HTR-8/SVneo (cell line): ENCODE measurements at places on chromosomes 1 and 21.

DNA sequence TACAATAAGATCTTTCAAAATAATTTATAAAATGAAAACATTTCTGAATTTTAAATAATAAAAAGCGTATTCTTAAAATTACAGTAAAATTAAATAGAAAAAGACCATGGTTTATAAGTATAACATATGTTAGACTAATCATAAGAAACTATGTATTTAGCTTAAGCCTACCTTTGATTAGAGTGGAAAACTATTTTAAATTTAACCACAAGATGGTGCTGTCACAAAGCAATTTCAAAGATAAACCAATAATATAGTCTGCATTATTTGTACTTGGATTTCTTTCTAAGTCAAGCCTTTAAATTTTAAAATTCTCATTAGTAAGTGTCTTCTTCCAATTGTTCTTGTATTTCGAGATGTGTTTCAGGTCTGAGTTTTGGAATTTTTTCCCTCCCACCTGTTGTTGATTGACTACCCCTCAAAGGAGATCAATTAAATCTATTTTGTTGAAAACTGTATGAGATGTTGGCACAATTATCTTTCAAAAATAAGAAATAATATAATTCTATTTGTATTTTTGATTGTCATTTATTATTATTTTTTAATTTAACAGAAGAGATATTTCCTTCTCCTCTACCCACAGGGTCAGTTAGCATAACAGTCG, 459.8 kb downstream of the KCNT2 start:
- peak; percentile 11 for DNase-seq

GRCh38 chr1:205421798-205422197, at the start of gene LEMD1:
TSS of gene LEMD1 (minus strand) at chr1:205422056. CDS start at chr1:205420536, 1,520 bp downstream.
- no peak for DNase-seq

DNA sequence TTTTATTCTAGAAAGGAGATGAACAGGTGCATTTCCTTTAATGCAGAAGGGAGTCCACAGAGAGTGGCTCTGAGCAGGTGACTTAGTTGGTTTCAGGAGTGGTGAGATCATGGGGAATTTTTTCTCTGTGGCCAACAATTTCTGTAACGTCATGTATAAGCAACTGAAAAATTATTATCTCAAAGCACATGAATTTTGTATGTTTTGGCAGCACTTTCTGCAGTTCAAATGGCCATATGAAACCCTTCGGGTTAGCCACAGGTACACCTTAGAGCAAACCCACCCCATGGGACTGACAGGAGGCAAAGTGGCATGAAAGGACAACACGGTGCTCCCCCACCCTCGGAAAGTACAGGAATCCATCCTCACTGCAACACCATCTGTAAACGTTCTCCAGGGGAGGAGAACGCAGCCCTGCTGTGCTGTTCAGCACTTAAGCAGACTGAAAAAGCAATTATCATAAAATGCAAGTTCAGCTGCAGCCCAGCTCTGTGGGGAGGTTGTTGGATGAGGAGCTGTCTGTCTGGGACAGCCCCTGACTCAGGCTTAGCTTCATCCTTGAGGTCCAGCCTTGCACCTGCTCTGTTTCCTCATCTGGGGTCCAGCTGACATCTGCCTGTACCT, 55.8 kb upstream of the CLDN14 start:
- DNase-seq, result no peak

GRCh38 chr21:43893536-43894205, 28.6 kb downstream of the AGPAT3 start:
- DNase-seq, result no peak

DNA sequence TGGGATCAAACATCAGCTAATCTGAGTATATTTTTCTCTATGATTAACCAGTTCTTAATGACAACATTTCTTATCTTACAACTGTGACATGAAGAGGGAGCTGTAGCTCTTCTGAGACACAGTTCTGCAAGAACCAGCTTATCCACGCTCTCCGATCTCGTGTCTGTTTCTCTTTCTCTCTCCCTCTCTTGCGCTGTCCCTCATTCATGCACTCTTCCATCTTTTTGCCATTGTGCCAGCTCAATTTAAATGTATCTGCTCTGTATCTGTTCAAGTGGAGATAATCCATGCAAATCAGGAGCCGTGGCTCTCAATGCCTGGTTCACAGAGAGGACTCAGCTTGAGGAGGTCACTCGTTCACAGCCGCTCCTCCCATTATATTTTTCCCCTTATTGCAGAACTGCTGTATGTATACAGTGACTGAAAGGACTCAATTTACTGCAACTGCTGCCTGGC, 494.7 kb upstream of the ADGRL2 start:
- peak; percentile 5 for DNase-seq

DNA sequence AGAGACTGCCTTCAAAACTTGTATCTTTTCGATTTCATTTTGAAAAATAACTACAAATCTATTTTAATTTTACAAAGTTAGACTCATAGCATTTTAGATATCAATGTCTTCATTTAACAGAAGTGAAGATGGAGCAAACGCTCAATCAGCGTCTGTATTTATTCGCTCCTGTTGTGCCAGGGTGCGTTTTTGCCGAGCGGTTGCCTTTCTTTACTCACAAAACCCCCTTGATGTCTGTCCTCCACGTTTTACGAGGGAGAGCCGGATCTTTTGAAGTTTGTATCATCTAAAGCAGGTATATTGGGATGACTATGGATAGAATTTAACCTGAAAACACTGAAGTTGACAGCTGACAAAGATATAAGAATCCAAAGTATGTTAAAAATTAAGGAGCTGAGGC, 44.6 kb downstream of the MRPL39 start:
- no peak for DNase-seq

GRCh38 chr1:31510853-31511789, 65.2 kb upstream of the TINAGL1 start:
- no peak for DNase-seq

GRCh38 chr1:83967336-83967735, 31.6 kb downstream of the TTLL7 start:
- DNase-seq, result no peak

DNA sequence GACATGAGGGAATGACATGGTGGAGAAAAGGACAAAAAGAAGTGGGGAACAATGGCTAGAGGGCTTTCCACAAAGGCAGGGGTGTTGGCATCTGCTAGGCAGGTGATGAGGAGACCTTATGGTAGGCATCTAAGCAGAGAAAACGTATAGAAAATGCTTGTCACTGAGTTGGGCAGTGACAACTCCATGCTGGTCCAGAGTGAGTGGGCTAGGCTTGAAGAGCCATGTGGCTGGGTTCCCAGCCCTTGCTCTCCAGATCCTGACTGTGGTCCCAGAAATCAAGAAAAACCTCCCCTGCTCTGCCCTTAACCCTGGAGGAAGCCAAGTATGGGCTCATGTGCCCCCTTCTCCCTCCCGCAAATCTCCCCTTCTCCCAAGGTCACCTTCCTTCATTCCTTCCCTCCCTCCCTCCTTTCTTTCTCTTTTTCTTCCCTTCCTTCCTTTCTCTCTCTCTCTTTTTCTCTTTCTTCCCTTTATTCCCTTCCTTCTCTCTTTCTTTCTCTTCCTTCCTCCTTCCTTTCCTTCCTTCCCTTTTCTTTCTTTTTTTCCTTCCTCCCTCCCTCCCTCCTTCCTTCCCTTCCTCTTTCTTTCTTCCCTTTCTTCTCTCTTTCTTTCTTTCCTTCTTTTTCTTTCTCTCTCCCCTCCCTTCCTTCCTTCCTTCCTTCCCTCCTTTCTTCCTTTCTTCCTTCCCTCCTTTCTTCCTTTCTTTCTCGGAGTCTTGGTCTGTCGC, 102.8 kb downstream of the NAV1 start:
- DNase-seq, result no peak

- DNase-seq, result no peak
These were observed 46.9 kb upstream of the LIN9 start for GRCh38 chr1:226355669-226356551.

DNA sequence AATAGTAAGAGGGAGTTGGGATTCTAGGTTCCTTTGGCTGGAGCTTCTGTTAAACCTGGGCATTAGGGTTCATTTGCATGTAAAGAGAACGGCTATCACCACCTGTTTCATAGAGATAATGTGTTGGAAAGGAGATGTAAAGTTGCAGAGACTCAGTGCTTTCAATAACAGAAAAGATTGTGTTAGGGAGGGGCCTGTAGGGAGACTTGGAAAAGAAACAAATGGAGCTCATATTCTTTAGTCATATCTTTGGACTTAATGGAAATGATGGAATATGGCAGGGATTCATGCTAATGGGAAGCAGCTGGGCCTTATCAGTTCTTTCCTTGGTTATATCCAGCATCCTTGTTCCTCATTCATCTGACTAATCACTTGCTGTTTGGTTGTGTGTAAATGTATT, 144.9 kb downstream of the CD247 start:
- no peak for DNase-seq

- DNase-seq, result no peak
These were observed 28.4 kb downstream of the CD48 start for GRCh38 chr1:160682983-160683865.

DNA sequence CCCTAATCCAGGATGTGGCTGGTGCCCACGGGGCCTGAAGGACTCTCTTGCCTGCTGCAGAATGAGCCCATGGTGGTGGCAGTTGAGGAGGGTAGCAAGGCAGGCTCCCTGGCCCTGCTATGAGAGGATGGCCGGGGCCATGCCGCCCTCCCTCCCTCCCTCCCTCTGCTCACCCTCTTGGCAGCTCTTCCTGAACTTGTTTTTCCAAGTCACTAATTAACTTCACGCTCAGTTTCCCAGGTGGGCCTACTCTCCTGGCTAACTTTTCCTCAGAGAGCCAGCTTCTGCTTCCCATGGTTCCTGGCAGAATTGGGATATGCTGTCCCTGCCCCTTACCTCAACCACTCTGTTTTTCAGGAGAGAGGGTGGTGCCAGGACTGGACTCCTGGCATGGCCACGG, 10.2 kb downstream of the KCNC4 start:
- no peak for DNase-seq

DNA sequence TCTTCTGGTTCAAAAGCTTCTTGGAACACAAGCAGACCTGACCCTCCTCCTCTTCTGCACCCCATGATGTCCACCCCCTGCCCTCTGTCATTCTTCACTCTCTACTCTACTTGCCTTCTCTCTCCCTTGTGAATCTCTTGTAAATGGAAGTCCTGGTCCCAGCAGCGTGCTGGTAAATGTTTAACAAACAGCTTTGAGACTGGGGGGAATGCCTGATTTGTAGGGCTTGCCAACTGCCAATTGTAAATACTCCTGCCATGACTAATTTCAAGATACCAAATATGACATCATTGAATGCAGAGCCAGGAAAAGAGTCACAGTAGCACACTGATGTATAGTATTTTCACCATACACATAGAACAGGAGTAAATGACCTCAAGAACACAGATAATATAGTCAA, 40.9 kb upstream of the LRRN2 start:
- DNase-seq, result peak; percentile 38

DNA sequence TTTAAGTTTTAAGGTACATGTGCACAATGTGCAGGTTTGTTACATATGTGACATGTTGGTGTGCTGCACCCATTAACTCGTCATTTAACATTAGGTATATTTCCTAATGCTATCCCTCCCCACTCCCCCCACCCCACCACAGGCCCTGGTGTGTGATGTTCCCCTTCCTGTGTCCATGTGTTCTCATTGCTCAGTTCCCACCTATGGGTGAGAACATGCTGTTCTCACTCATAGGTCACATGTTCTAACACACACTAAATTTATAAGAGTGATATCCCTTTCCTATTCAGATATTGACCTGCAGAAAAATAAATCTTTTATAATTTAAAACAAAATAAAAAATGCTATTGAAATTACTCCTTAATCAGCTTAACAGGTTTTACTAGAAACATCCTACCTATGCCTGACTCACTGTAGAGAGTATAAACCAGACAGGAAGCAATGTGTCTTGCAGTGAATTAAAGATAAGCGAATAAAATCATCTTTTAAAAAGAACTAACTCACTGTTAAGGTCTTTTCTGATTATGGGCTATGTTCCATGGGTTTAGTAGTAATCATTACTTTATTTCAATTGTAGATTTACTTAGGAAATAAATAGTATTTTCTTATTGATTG, 82.0 kb upstream of the DPH5 start:
- no peak for DNase-seq

GRCh38 chr1:114803001-114803400, 22.5 kb upstream of the SIKE1 start:
- DNase-seq, result no peak

DNA sequence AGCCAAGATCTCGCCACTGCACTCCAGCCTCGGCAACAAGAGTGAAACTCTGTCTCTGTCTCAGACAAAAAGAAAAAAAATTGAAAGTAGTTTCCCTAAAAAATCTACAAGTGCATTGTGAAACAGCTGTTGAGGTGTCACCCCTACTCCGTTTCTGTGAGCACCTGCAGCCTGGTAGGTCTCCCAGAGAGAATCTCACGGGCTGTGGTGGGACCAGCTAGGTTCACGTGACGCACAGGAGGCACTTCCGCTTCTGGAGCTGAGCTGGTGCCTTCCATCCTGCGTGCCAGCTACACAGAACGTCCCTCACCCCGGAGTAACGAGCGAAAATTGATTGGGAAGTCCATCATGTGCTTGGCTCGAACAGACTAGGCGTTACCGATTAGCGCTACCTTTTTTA, 66.8 kb downstream of the COL24A1 start:
- no peak for DNase-seq

DNA sequence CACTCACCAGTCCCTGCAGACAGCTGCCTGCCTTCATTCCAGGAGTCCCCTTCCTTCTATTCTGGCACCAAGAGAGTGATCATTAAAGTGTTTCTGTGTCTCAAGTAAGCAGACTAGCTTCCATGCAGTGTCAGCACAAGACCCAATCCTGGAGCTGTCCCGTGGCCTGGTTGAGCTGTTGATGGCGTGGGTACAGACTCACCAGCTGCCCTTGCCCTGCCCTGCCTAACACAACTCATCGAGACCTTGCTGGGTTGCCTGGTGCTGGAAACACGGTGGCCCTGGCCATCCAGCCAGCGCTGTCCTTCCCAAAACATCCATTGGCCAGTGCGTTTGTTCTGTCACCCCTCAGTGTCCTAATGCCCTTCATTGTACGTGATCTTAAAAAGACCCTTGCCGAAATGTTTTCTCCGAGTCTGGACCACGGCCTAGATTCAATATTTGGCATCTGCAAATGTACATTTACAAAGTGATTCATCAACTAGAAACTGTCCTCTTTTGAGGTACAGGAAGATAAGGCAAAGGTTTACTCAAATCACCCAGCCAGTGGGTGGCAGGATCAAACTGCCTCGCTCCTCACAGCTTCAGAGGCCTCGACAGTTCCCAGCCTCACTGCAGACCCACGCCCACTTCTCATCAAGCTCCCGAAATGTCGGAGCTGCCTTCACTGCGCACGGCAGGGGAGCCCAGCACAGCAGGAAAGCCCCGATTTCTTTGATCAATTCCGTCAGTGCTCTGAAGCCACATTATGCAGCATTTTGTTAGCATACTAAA, 494.2 kb downstream of the KIF26B start:
- no peak for DNase-seq

DNA sequence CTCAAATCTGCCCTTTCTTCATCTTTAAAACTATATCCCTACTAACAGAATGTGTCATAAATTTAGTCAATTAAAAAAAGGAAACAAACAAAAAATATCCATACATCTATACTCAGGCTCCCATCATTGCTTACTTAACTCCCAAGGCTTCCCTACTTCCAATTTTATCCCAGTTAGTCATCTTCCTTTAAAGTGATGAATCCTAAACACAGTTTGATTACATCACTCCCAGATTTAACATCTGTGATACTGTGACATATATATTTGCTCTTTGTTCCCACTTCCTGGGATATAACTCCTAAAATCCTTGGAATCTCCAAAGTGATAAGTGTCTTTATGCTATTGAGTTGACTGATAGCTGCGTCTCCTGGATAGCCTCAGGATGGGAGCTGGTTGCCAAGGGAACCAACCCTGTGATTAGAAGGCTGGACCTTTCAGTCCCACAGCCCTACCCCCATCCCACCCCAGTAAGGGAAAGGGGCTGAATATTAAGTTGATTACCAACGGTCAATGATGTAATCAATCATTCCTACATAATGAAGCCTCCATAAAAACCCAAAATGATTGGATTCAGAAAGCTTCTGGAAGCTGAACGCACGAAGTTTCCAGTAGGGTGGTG, 21.6 kb downstream of the GLMN start:
- peak; percentile 4 for DNase-seq
